Tibial nerve (tissue), 4 donors: ENCODE measurements at places on chromosomes 4 and X. TPM values are rescaled to one million over a fixed set of nuclear protein-coding genes. Genes with fewer than 3 reads are reported as not detected.

Gene ZAR1
- total RNA-seq = not detected

Gene USP17L17
- total RNA-seq = not detected

Gene PHOX2B
- not detected for total RNA-seq

Gene FOXR2
- not detected for total RNA-seq

Gene FGB
- total RNA-seq = not detected

Gene CCKAR
- not detected for total RNA-seq

DNA sequence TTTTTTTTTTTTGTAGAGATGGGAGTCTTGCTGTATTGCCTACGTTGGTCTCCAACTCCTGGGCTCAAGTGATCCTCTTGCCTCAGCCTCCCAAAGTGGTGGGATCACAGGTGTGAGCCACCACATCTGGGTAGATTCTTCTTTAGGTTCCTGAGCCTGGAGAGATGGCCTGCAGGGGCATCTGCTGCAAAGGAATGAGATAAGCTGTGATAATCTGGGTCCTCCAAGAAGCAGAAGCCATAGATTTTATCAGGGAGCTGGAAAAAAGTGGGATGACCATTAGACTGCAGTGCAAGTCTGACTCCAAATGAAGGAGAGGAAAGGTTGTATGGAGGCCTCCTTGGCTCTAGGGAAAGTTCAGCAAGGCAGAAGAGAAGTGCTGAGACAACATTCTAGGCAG is 19.0 kb upstream of the ACSL1 start:
- DNase-seq = no peak

- no peak for DNase-seq
Measured at GRCh38 chr4:76644831-76645485, 209.9 kb downstream of the SHROOM3 start.

DNA sequence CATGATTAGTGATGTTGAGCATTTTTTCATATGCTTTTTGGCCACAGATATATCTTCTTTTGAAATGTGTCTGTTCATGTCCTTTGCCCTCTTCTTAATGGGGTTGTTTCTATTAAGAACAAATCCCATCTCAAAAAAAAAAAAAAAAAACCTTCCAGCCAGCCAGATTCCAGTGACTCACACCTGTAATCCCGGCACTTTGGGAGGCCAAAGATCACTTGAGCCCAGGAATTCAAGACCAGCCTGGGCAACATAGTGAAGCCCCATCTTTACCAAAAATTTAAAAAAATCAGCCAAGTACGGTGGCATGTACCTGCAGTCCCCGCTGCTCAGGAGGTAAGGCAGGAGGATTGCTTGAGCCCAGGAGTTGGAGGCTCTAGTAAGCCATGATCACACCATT is 5.1 kb downstream of the RAB33B start:
- no peak for DNase-seq

DNA sequence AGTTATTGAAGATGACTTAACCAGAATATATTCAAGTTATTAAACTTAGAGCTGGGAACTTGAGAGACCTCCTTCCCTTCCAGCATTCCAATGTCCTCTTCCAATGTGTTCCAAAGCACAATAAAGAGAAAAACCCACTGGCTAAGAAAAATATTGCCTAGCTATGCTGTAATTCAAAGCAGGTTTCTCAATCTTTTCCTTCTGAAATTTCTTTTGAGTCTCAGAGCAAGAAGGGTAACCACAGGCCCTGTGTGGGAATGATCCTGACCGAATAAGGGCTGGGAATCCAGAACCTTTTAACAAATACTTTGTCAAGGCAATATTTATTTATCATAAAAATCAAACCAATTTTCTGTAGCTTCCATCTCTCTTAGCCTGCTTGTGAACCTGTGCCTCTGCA is 150.7 kb upstream of the SFRP2 start:
- DNase-seq = no peak

DNA sequence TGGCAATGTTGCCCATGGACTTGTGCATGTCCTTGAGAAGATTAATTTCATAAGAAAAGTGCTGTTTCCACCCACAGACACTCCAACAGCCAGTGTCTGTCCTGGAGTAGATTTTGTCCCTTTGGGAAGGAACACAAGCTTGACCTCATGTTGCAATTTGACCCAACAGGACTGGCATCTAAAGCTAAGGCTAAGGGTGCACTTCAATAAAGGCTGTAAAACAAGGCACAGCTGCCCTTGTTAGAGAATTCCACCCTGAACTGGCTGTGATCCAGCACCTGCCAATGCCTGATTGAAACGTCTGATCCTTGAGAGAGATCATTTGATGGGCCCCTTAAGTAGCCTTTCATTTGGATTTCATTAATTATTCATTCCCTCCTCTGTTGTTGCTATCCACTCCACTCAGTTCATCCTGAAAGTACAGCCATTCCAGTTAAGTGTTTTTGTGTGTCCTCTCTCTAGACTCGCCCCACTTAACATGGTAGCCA is 56.2 kb downstream of the CD99L2 start:
- no peak for DNase-seq

DNA sequence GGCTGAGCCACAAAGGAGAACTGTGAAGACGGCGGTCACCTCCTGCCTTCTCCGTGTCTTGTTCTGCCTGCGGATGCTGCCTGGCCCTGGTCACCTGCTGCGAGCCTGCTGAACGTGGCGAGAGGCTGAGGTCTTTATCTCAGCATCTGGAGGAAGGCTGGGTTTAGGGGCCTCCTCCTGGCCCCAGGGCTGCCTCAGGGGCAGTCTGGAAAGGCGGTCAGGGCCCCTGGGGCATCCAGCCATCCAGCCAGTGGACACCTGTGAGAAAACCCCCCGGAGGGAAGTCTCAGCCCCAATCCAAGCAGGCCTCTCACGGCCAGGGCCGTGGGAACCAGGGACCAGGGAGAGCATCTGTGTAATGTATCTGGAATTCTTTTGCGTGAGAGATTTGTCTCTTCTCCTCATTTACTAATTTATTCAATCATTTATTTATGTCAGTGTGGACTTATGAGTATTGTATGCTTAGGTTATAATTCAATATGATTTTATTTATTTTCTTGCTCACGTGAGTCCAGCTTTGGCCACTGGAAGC is 11.3 kb downstream of the PDE6B start:
- no peak for DNase-seq

DNA sequence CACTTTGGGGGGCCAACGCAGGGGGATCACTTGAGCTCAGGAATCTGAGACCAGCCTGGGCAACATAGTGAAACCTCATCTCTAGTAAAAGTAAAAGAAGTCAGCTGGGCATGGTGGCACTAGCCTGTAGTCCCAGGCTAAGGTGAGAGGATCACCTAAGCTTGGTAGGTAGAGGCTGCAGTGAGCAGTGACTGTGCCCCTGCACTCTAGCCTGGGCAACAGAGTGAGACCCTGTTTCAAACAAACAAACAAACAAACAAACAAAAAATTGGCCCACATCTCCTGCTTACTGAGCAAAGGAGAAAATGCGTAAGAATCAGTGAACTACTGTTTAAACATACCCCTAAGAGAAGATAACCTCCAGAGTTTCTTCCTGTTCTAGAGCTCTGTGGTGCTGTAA is 85.3 kb downstream of the FRYL start:
- DNase-seq = no peak

- DNase-seq = no peak
Measured at GRCh38 chr4:163603257-163603656, 108.8 kb downstream of the TMA16 start.

GRCh38 chr4:1590244-1590643 is 93.9 kb downstream of the FAM53A start:
- no peak for DNase-seq

DNA sequence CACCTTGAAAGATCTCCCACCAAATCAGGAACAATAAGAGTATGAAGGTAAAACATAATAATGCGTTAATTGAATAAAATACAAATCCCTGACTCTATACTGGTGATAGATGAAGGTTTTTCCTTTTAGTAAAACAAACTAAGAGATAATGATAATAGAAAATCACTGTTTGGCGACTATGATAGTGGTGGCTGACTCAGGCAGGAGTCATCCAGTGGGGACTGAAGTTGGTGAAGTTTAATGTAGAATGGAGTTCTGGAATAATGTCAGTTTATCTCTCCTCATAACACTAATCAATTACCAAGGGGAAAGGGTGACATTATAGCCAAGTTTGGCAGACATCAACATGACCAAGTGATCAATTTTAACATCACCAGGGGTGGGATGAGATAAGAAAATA is 21.3 kb downstream of the ABCG2 start:
- no peak for DNase-seq

DNA sequence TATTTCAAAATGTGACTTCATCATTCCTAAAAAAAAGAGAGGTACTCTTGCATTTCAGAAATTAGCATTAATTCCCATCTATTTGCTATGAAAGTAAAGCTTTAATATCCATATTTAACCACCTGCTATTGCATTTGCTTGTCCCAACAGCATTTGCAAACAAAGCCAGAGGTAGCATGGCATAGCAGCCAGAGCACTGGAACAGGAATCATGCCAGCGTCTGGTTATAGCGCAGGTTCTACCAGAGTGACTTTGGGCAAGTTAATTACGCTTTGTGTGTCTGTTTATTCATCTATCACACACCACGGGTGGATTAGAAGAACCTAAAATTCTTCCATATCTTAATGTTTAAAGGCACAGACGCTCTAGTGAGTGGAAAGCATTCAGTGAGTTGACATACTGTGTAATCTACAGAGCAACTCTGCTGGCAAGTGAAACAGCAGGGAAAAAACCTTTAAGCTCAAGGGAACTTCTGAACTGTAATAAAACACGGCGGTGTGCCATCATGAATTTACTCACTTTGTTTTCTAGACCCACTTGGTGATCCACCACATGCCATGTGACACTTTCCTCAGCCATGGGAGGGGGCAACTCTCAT is 76.6 kb upstream of the QRFPR start:
- no peak for DNase-seq

GRCh38 chrX:30327762-30328161 is 18.6 kb upstream of the NR0B1 start:
- DNase-seq = no peak

DNA sequence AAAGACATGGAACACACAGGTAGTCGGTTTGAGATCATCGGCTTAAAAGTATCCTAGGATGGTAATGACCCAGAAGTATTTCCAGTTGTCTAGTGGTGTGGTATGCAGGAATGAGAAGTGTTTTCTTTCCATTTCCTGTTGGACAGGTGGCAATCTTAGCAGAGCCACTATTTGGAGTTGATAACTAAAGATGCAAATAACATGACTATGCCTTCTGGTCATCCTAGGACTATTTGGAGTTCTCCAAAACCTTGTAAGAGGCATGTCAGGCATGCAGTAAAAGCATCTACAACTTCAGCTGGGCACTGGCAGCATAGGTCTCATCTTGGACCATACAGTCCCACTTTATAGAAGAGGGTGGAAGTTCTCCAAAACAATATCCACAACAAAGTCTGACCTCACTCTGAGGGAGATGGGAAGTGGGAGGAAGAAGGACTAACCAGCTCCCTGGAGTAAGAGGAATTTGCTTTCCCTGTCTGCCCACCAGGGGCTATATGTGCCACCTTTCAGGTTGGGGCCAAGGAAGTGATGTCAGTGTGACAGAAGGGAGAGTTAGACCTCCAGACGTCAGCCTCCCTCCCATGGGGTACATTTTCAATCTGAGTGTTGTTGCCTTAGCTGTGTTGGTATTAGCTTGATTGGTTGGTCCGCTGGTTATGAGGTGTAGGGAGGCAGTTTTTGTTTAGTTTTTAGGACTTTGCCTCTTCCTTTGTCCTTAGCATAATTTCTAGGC is 101.2 kb upstream of the MYOZ2 start:
- DNase-seq = no peak

DNA sequence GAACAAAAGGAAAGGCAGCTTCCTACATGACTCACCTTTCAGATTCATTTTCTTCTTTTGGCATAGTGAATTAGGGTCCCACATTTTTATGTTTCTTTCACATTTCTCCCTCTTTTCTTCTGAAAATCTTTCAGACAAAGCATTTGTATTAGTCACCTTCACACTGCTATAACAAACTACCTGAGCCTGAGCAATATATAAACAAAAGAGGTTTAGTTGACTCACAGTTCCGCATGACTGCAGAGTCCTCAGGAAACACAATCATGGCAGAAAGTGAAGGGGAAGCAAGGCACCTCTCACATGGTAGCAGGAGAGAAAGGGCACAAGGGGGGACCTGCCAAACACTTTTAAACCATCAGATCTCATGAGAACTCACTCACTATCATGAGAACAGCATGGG is 36.9 kb downstream of the MAGEA9 start:
- DNase-seq = no peak

GRCh38 chr4:89113415-89113814 is 2.1 kb downstream of the TIGD2 start:
- no peak for DNase-seq

GRCh38 chr4:46389301-46389775 is 590 bp downstream of the GABRA2 start:
- no peak for DNase-seq

DNA sequence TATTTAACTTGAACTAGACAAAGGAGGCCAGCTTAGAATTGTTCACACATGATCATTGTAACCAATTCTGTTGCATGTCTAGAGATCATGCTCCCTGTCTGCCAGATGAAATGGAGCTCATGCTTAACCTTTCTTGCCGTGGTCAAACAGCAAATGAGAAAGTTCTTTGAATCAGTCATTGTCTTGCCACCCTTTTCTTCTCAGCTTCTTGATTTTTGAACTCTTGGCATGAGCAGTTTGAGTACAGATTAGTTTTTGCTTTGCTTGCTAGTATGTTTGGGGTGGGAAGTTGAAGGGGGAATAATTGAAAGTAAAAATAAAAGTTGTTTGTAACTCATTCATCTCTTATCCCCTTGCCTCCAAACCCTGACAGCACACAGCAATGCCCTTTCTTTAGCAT is 4.7 kb downstream of the MTM1 start:
- no peak for DNase-seq

- no peak for DNase-seq
Measured at GRCh38 chr4:102076622-102077021, 268.7 kb downstream of the SLC39A8 start.

GRCh38 chr4:57154191-57154590 is 44.0 kb upstream of the IGFBP7 start:
- DNase-seq = no peak

DNA sequence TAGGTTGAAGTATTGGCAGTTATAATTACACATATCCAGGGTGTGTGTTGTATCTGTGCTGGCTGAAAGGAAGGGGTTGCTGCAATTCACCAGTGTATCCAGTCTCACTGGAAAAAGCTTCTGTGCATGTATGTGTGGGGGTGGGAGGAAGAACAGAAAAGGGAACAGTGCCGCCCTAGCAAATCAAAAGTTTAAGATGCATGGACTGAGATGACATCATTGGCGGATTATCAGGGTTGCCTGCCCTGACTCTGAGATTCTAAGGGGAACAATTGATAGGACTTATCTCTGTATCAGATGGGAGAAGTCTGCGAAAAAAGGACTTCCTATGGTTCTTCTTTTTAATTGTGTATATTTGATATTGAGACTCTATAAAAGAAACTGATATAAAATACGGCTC is 3.5 kb downstream of the SLC25A43 start:
- no peak for DNase-seq
